ENCODE measurements at places on chromosomes 2 and 18. TPM values are rescaled to one million over a fixed set of nuclear protein-coding genes. Genes with fewer than 3 reads are reported as not detected.

GRCh38 chr18:6327895-6328620 is 86.7 kb downstream of the L3MBTL4 start:
- no peak for DNase-seq

- DNase-seq = no peak
These were observed 134.2 kb upstream of the PIK3C3 start for GRCh38 chr18:41820784-41821183.

DNA sequence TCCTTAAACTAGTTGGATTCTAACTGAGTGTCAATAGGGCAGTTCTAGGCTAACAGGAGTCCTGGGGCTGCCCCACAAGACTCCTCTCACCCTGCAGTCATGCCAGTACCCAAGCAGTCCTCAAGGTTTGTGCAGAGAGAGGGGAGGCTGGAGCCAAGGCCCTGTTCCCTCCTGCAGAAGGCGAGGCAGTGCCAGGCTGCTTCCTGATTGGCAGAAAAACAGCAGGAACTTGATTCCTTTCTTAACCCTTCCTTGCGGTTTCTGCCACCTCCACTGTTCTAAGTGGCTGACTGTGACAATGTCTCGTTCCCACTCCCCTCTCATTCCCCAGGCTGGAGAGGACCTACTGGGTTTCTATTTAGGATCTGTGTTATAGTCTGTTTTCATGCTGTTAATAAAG is 75.3 kb downstream of the LPIN1 start:
- DNase-seq = no peak

The RNF149 gene
- 53.0 TPM for total RNA-seq

The NPAS2 gene
- 116 TPM for total RNA-seq

DNA sequence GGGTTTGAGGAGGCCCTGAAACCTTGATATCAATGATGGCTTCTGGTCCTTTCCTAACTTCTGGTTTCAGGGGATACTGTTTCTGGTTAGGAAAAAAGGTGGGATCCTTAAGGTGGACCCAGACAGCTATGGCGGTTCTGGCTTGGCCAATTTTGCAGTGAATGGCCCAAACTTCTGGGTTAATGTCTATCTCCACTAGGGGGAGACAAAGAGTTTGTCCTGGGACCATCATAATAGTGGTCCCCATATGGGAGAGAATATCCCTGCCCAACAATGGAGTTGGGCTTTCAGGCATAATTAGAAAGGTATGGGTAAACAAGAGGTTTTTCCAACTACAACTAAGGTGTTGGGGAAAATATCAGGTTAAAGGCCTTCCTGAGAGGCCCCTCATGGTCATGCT is 273.5 kb downstream of the CALCRL start:
- DNase-seq = no peak

DNA sequence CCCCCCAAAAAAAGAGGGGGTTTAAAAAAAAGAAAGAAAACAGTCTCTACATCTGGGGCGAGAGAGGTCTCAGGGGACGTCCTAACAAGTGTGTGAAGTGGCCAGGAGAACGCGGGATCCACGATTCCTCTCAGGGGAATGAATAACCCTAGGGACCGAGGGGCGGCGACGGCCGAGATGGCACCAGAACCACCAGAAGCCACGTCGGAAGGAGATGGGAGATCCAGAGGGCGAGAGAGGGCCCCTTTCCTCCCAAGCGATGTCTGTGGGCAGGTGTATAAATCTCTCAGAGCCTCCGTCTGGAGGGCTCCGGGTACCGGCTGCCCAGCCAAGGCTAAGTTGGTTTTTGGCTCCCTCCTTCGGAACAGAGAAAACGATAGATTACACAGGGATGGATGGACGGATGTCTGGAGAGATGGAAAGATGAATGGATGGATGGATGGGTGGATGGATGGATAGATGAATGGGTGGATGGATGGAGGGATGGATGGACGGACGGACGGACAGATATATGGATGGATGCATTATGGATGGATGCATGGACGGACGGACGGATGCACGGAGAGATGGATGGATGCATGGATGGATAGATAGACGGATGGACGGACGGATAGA is 1.7 kb downstream of the EPHA4 start:
- peak; percentile 48 for DNase-seq

Data from mammary epithelial cell (primary cell).